ENCODE measurements at places on chromosomes 16 and 17. TPM values are rescaled to one million over a fixed set of nuclear protein-coding genes. Genes with fewer than 3 reads are reported as not detected.

- DNase-seq: no peak
Measured at GRCh38 chr17:51083981-51084380, 36.7 kb downstream of the SPAG9 start.

HLF gene
- not detected for total RNA-seq

ELP5 gene
- total RNA-seq: 38.8 TPM

DNA sequence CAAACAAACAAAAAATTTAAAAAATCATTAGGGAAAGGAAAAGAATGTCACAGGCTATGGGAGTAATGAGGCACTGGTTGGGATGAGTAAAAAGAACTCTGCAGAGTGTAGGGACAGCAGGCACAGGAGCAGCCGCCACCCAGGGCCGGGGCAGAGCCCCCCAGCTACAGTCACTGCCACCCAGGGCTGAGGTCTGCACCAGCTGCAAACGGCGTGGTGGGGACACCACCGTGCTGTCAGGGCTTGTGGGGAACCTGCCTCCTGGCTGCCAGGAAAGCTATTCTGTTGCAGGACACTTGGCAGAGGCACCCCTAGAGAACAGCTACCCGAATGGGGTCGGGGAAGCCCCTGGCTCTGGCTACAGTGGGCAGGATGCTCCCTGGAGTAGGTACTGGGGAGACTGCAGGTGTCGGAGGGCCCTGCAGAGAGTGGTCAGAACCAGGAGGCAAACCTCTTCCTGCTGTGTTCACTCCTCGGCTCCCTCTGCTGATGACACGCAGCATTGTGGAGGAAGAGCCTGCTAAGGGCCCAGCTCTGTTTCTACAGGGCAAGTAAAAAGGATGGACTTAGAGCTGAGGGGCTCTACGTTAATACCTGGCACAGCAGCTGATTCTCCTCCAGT is 32.3 kb upstream of the CAPN15 start:
- peak; percentile 72 for DNase-seq

DNA sequence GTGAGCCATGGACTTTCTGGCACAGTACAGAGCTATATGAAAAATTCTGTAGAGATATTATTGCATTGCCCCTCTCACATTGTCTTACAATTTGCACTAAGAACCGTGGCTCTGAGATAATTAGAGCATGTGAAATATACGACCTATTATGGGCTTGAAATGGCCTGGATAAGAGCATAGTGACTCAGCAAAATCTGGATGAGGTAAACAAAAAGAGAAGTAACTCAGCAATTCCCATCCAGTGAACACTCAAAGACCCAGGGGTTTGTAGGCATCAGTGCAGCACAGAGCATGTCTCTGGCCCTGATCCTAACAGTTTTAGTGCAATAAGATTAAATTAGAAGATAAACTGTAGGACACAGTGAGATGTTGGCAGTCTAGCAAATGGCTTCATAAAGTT is 317.2 kb upstream of the MYOCD start:
- no peak for DNase-seq

GRCh38 chr17:63837480-63837879 is 5.0 kb downstream of the SMARCD2 start:
- DNase-seq: no peak

TMEM235 gene
- total RNA-seq: not detected

CIITA gene
- total RNA-seq: 96.5 TPM

ARHGAP27 gene
- 42.7 TPM for total RNA-seq

MT1H gene
- total RNA-seq: not detected

DNA sequence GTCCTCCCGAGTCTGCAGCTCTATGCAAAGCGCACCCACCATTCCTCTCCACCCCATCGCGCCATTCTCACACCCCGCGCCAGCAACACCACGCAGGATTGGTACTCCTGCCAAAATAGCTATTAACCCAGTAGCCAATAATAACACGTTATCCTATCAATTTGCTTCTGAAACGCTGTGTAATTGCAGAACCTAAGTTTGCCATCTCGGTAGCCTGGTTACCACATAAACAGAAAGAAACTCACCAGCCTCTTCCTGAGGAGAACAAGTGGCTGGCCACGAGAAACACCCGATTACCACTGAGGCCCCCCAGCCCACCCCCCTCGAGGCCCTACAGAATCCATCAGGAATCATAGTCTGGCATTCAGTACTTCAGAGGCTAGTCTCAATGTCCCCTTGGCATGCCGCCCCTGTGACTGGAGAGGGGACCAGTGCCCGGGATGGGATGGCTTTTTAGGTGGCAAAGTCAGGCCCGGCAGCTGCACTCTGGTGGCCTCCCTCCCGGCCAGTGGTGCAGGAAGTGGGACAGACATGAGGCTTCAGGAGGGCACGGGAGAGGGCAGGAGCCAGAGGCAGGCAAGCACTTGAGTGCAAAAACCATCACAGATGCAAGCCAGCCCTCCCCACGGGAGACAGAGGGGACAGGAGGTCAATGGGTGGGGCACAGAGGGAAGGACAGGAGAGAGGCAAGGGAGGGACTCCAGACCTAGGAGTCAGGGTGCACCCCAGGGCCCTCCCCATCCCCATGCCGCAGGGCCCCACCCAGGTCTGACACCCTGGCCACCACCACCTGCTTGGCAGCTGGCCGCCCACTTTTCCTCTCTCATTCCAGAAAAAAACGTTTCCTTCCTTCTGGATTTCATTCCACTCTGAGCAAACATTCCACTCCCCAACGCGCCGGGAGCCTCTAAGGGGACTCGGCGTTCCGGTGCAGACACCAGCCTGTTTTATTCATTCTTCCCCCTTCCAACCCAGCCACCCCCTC is 192.5 kb downstream of the ZNF423 start:
- no peak for DNase-seq

IGSF6 gene
- total RNA-seq: 0.56 TPM

GRCh38 chr17:31574458-31574857 is 183.0 kb downstream of the RAB11FIP4 start:
- no peak for DNase-seq

- DNase-seq: no peak
Measured at GRCh38 chr17:58377093-58377601, 25.1 kb upstream of the SUPT4H1 start.

GRCh38 chr17:42855048-42855596 is 4.1 kb downstream of the AOC3 start:
- DNase-seq: no peak

- DNase-seq: no peak
Measured at GRCh38 chr16:66488505-66488904, 61.4 kb downstream of the BEAN1 start.

- DNase-seq: no peak
Measured at GRCh38 chr16:5002699-5003143, 31.0 kb downstream of the NAGPA start.

- no peak for DNase-seq
Measured at GRCh38 chr16:23088018-23088417, 61.2 kb downstream of the USP31 start.

DNA sequence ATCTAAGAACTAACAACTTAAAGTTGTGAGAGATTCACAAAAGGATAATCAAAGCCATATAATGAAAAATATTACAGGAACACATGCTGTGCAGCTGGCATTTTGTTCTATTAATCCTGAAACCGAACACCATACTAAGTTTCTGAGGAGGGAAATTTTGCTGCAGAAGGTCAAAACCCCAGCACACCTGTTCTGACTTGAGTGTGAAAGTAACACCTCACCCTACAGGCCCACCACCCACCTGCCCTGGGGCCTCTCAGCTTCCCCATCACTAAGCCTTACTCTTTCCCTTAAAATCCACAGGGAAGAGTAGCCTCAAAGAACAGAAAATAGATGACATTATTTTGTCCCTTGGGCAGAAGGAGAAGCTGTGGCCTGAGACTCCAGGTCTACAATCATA is 44.8 kb downstream of the STAT5A start:
- no peak for DNase-seq

- DNase-seq: no peak
Measured at GRCh38 chr16:81165411-81166097, 69.4 kb upstream of the GCSH start.

KCNG4 gene
- total RNA-seq: not detected

GRCh38 chr17:8072729-8073461 is 14.6 kb downstream of the ALOX12B start:
- DNase-seq: no peak

AXIN2 gene
- total RNA-seq: not detected

- DNase-seq: no peak
Measured at GRCh38 chr16:554640-555365, 5.4 kb upstream of the PRR35 start.

SHCBP1 gene
- total RNA-seq: 15.5 TPM

DNA sequence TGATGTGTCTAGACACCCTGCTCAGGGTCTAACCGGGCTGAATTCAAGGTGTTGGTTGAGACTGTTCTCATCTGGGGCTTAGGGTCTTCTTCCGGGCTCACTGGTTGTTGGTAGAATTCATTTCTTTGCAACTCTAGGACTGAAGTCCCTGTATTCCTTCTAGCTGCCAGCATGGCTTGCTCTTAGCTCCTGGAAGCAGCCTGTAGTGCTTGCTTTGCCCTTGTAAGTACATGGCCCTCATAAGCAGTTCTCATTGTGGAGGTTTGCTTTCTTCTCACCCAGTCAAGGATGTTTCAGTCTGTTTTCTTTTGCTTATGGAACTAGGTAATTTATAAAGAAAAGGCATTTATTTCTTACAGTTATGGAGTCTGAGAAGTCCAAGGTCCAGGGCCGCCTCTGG is 26.3 kb downstream of the COX10 start:
- DNase-seq: no peak

GRCh38 chr17:82647593-82648164 is 565 bp downstream of the WDR45B start:
- DNase-seq: peak; percentile 64

GRCh38 chr16:67694611-67695010 is 24.5 kb downstream of the GFOD2 start:
- DNase-seq: no peak

BAHCC1 gene
- not detected for total RNA-seq

DNA sequence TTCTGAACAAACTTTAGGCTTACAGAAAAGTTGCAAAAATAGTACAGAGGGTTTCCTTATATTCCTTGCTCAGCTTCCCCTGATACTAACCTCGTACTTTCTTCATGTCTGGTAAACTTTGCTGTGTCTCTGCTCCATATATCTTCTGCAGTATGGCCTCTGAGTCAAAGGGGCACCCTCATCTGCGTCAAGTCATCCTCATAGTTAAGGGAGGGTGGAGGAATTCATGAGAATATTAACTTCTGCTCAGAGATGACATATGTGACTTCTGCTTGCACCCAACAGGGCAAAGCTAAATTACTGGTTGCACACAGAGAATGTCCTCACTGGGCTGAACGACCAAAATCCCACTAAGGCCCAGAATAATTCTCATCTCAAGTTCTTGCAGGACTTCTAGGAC is 4.3 kb upstream of the CCL7 start:
- no peak for DNase-seq

GRCh38 chr17:3663102-3664011 is 5.0 kb downstream of the TAX1BP3 start:
- no peak for DNase-seq

DNA sequence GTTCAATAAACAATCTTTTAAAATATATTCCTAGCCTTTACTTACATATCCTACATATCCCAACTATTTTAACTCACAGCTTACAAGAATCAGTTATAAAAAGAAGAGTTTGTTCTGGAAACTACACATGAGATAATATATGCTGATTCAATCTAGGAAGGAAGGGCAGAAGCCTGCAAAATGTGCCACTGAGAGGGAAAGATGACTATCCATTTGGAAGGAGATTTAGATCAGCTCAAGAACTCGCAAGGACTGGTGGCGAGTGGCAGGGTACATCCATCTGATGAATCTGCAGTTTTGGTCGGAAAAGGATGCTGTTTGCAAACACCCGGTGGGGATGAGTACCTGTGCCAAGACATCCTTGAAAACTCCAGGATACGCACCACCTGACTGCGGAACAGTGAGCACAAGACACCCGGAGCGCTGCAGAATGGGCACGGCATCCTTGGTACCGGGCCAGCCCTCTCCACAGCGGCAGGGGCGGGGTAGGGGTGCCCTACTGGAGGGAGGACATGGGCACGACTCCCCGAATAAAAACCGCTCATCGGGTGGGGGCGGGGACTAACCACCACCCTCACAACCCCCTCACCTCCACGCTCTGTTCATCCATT is 723 bp downstream of the TRIM37 start:
- DNase-seq: peak; percentile 88

MT2A gene
- 385 TPM for total RNA-seq

WIPI1 gene
- 28.7 TPM for total RNA-seq

- no peak for DNase-seq
Measured at GRCh38 chr17:48054238-48055185, 6.4 kb downstream of the NFE2L1 start.

DNA sequence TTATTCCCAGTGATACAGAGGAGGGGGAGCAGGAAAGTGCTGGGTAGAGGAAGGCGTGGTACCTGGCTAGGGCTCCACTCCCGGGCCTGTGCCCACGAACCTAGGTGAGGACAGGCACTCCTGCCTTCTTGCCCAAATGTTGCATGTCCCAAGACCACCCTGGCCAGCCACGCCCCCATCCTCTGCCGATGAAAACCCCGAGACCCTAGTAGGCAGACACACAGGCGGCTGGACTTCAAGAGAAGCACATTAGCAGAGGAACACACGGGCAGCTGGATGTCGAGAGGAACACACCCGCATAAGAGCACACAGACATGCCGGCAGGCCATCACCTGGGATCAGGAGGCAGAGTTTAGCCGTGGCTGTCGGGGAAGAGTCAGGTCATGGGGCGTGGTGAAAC is 1386.5 kb upstream of the GOT2 start:
- no peak for DNase-seq

- DNase-seq: no peak
Measured at GRCh38 chr17:74552037-74552436, 6.1 kb upstream of the CD300C start.
